ENCODE measurements at places on chromosomes 3 and 15. TPM values are rescaled to one million over a fixed set of nuclear protein-coding genes. Genes with fewer than 3 reads are reported as not detected.
A peak's percentile ranks its signal among the peaks of the same experiment; 100 is the strongest.

The VEPH1 gene
- polyA plus RNA-seq: not detected

The SOX2 gene
- polyA plus RNA-seq: not detected

The NEK11 gene
- polyA plus RNA-seq: 0.95 TPM

The DLEC1 gene
- polyA plus RNA-seq: 0.09 TPM

The GOLGA8G gene
- not detected for polyA plus RNA-seq

The IFT57 gene
- polyA plus RNA-seq: 5.8 TPM

The CHRM5 gene
- polyA plus RNA-seq: not detected

DNA sequence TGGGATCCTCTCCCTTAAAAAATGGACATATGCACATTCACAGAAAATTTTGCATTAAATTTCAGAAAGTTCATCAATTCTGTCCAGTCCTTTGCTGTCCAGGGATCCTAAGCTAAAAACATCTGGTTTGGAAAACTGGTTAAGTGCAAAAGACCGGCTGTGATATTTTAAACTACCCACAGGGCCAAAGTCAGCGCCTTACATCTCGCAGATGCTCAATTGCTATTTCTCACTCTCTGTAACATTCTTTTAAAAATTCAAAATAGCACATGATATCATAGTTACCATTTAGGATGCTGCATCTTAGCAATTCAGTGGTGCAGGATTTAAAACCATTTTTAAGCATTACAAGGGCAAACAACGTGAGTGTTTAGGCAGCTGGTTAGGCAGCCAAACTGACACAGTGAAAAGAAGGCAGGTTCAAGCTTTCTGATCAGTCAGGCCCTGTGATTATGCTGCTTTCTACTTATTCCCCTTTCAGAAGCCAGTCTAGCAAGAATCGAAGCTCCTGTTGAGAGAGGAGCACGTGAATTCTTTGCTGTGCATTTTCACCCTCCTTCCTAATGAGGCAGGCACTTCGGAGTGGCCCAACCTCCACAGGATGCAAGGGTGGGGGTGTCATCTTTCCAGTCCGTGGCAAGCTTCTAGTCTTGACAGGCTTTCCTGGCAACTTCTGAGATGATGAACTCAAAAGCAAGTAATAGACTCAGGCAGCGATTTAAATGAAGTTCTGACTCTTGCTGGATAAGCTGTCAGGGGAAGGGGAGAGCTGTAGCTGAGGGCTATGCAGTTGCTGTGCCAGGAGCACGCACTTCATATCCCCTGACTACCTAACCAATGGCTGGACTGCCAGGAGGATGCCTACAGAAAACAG is 8.8 kb downstream of the PRICKLE2 start:
- no peak for DNase-seq

- DNase-seq: no peak
These were observed 25.3 kb upstream of the IL20RB start for GRCh38 chr3:136932523-136932922.

DNA sequence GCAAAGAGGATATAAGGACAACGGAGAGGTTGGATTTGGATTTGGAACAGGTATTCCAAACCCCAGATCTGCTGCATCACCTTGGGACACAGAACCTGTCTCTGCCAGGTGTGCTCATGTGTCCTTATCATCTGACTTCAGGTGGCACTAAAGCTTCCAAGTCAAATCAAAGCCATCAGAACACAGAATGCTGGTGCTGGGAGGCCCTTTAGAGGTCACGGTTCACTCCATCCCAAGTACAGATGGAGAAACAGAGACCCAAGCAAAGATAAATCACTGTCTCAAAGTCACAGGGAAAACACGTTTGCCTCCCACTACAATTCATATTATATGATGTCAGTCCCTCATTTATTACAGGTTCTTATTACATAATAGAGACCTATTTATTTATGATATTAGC is 72.8 kb downstream of the HES1 start:
- no peak for DNase-seq

DNA sequence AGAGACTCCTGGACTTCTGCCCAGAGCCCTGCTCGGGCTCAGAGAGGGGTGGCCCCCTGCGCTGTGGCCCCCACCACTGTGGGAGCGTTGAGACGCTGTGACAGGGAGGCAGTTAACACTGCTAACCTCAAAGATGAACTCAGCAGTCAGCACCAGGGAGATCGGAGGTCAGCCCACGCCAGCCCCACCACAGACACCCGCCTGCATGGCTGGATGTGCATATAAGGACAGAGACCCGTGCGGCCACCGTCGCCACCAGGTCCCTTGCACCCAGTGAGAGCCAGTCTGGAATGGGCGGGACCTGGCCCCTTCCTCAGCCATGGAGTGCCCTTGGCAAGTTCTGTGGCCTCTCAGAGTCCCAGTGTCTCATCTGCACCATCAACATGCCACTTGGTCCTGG is 48.5 kb upstream of the FURIN start:
- no peak for DNase-seq

- DNase-seq: no peak
These were observed 81.9 kb upstream of the PLXNA1 start for GRCh38 chr3:126900859-126901540.

DNA sequence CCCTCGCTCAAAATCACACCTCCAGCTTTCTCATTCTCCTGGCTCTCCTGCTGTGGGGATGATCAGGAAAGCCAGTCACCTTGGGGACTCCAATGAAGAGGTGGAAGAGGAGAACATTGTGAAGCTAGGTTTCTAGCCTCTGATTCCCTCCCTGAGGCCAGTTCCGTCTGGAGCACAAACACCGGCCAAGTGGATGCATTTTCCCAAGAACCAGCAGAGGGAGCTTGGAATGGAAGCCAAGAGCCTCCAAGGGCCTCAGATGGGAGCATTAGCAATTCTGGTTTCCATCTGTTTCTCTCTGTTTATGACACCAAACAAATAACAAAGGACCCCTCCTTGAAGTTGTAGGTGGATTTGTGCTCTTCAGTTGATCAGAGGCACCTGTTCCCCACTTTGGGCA is 40.6 kb upstream of the NMNAT3 start:
- peak; percentile 18 for DNase-seq

DNA sequence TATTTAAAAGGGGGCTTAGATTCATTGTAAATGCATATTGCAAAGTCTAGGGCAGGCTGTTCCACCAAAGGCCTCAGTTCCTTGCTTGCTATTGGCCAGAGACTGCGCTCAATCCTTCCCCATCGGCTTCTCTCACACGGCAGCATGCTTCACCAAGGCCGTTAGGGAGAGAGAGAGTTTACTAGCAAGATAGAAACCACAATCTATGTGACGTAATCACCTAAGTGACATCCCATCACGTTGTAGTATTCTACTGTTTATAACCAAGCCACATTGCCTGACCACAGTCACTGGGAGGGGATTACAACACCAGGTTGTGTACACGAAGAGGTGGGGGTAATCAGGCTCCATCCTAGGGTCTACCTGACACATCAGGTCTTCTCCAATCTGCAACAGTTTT is 16.0 kb upstream of the NPAP1 start:
- DNase-seq: no peak

DNA sequence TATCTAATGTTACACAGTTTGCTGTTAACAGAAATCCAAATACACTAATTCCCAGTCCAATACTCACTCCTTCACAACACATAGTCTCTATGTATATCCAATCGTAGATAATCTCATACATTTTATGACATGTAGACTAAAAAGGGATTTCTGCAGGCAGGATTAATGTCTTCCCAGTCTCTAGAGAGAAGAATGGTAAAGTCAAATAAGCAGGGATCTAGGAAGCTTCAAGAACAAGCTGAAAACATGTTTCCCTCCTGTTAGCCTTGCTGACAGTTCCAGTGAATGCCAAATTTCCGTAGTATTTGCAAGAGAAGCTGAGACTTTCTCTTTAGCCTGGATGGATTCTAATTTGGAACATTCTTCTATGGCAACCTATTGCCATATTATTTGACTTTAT is 500.1 kb downstream of the IGSF11 start:
- no peak for DNase-seq

DNA sequence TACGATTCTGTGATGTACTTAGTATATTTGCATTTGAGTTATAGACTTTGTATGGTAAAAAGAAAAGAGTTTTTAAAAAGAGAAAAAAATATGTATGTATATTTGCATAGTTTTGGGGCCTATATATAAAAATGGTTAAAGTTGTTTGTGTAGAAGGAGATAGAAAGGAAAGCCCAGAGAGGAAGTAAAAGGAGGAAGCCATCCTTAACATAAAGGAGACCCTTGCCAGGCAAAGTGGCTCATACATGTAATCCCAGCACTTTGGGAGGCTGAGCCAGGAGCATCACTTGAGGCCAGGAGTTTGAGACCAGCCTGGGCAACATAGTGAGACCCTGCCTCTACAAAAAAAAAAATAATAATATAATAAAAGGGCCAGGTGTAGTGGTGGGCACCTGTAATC is 8.4 kb downstream of the SNAP23 start:
- DNase-seq: no peak

DNA sequence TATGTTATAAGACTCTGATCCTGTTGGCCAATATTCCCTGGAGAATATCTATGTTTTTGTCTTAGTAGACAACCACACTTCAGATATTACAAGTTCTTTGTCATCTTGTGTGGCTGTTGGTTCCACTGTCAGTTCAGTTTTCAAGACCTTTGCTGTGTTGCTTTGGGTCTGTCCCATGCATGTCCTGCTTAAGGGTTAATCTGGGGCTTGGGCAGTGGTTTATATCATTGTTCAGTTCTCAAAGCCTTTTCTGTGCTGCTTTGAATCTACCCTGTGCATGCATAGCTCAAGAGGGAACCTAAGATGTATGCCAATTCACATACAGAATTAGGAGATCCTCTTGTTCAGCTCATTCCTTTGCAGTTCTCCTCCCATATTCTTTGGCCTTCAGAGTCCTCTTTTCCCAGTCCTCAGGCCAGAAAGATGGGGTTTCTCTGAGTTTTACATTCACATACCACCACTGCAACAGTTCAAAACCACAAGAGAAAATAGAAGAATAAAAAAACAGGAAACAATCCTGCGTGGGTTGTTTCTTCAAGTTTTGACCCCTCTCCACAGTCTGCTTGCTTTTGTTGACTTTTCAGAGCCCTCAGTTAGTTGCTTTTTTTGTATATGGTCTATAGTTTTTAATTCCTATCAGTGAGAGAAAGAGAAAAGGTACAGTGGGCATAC is 21.6 kb downstream of the BUB1B start:
- DNase-seq: no peak

GRCh38 chr3:164730815-164731360 is 347.4 kb downstream of the SI start:
- no peak for DNase-seq

DNA sequence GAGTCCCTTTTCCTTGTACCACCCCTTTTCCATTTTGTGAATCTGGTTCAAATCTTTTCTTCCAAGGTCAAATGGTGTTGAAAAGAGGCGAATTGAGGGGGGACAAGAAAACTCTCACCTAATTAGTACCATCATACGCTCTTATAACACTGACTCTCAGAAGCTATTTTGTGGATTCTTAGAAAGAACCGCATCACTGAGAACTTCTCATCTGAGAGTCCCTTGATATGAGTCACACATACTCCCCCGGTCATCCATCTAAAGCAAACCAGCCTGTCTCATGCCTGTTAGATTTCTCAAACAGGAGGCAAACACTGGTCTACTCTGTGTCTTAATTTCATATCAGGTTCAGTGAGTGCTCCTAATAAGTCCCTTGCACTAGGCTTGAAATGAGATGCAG is 76.5 kb upstream of the SPRED1 start:
- no peak for DNase-seq

DNA sequence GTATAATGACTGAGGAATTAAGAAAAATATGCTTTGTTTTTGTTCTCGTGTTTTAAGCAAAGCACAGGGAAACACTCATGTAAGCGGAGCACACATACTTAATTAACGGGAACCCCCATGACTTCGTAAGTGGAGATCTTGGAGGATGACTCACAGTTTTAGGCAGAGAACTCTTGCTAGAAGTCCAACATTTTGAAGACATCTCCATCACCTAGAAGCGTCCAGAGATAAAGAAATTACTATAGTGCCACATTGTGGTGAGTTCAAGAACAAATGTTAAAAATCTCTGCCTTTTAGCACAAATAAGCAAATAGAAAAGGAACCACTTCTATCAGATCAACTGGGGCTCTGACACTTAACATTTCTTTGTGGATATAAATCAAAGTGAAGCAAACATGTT is 194.1 kb upstream of the ARHGEF26 start:
- DNase-seq: no peak

GRCh38 chr3:25751725-25752124 is 31.5 kb downstream of the NGLY1 start:
- no peak for DNase-seq

- no peak for DNase-seq
These were observed 8.8 kb downstream of the PDCD6IP start for GRCh38 chr3:33807191-33807590.

GRCh38 chr15:92901995-92902394 is 1.9 kb downstream of the CHD2 start:
- no peak for DNase-seq

- peak; percentile 97 for DNase-seq
These were observed 3.7 kb upstream of the TF start for GRCh38 chr3:133742351-133743091.

DNA sequence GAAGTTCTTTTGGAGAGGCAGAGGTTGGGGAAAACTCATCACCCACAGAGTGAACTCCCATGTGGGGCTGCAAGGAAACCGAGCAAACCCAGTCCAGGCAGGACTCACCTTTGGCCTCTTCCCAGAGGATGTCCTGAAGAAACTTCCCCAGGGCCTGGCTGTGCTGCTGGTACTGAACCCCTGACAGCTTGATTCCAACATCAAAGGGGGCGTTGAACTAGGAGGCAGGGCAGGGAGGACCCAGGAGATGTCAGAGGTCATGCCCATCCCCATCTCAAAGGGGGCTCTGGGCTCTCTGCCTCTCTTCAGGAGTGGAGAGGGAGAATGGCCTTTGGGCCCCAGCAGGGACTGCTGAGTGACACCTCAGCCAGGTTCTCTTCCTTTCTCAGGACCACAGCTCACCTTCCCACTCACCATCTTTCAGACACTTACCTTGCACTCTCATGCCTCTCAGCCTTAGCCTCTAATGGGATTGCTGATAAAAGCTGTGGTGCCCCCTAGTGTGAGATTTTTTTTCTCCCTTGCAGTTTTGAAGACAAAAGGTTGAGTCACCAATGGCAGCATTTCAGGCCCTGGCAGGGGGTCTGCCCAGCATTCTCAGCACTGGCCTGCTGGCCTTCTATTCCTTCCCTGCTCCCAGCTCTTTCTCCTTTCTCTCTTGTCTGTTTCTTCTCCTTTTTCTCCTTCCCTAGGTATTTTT is 6.0 kb downstream of the GHRL start:
- peak; percentile 70 for DNase-seq

GRCh38 chr3:69058180-69058946 is 6.2 kb upstream of the TMF1 start:
- no peak for DNase-seq

GRCh38 chr15:70720228-70721016 is 42.9 kb downstream of the UACA start:
- DNase-seq: no peak

DNA sequence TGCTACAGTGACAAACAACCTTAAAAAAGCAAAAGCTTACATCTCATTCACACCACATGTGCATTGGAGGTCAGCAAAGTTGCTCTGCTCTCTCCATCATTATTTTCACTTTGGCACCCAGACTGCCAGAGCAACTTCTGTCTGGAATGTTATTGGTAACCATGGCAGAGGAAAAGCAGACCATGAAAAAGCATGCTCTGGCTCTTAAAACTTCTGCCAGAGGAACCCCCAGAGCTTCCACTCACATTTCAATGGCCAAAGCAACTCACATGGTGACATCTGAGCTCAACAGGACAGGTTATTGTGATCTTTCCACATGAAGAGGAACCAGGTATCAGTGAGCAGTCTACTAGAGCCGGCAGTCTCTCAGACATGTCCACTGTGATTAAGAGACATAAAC is 21.9 kb upstream of the FRMD5 start:
- no peak for DNase-seq

GRCh38 chr15:52291204-52291603 is 4.4 kb downstream of the MYO5C start:
- no peak for DNase-seq
